ENCODE measurements at places on chromosomes 12 and 14.

DNA sequence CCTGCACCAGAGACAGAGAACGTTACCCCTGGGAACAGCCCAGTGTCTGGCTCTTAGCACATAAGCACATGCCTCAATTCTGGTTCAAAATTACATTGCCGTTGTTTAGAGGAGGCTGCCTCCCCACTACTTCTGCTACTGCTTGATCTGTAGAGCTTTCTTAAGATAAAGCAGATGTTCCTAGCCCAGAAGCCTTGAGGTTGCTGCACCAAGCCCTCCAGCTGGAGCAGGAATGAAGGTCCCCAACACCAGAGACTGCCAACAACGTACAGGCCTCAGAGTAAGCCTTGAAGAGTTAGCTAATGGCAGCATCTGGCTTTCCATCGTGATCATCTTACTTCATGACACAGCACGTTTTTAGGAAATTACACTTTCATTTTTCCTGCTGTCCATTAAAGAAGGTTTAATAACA lies 34.7 kb upstream of the AMIGO2 start:
- no peak for DNase-seq

DNA sequence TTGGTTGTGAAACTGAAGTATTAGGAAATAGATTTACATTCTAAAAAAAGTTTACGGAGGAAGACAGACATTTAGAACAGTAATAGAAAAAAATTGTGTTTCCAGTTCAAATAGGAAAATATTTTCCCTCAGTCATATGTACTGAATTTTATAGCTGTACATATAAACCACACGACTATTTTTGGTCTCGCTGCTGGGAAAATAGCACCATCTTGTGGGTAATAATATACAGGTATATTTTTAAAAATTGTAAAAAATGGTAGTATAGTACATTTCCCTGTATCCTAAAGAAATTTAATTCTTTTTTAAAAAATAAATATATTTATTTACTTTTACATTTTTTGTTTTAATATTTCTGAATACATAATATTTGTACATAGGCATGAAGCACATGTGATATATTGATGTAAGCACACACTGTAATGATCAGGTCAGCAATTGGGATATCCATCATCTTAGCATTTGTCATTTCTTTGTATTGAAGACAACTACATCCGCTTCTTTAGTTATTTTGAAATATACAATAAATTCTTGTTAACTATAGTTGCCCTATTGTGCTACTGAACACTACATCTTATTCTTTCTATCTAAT lies 168.6 kb downstream of the ALX1 start:
- no peak for DNase-seq

DNA sequence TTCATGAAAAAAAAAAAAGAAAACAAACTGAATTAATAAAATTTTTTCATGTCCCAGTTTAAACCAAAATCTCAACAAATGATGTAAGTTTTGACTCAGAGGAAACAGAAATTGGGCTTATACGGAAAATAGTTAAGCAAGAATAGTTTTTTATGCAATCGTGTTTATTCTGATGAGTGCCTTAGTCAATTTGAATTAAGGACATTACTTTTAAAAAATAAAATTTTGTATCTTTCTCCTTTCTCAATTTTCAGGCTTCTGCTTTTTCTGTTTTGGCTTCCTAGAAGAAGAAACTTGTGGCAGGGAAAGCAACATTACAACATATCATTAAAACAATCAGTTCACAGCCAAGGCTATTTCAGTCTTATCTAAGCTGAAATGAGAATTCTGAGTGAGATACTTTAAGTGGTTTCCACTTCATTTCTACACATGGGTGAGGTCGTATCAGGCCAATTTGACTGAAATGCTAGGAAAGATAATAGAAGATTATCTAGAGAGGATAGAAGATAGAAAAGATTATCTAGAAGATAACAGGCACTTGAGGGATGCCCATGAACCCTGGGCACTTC lies 52.4 kb downstream of the BCL2L14 start:
- no peak for DNase-seq

DNA sequence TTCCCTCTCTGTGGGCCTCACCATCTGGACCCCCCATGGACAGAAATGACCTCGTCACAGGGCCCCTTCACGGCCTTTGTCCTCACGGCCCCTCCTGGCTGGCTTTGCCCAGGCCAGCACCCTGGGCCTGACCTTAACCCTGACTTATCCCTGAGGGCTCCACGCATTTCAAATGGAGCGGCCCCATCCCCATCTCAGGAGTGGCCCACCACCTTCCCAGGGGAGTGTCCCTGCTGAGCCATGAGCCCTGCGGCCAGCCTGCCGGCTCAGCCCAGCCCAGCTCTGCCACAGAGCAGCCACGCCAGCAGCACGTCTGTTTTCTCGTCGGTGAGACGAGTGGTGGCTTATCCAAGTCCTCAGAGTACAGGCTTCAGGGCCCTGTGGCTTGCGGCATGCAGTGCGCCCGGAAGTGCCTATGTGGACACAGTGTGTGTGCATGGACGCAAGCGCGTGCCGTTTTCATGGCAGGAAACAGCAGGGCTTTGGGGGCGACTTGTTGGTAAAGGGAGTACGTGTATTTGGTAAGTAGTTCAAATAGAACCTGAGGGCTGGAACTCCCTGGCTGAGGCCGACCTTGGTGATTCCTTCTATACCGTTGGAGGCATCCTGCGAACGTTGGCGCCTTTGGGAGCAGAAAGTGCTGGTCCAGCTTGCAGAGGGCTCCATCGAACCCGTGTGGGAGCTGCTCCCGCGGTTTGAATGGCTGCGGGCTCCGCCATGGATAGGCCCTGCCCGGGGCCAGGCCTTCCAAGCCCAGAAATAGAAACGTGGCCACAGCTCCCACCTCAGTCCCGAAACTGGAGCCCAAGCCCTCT lies 52.1 kb downstream of the LRCOL1 start:
- peak; percentile 89 for DNase-seq

- DNase-seq = no peak
Measured at GRCh38 chr14:22418631-22419030, 170.4 kb downstream of the DAD1 start.

DNA sequence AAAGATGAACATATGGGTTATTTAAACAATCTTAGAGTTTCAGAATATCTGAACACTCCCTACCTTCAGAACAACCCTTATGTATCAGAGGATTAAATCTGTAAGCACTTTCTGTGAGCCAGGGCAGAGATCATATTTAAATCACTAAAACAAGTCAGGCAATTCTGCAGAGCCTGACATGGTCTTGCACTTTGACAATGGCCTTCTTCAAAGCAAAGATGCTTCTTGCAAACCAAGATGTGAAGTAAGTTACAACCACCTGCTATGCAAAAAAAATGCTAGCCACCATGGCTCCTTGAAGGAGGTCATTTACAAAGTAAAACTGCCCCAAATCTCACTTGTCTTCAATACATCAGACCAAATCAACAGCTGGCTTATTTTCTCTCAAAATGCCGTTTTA lies 3.2 kb downstream of the PPP1CC start:
- DNase-seq = no peak

DNA sequence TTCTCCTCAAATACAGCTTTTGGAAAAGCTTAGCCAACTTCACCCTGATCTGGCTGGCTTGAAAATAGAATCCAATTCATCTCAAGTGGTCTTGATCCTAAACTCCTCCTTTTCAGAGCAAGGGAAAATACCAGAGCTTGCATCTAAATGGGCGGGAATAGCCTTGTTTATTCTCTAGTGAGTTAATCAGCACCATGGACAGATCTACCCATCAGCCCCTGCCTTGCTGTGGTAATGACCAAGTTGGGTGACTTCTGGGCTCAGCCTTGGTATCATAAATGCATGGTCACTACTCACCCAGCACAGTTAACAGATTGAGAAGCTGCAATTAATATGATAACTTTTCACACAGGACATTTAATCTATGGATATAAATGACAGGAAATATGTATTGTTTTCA lies 196.6 kb downstream of the GLT1D1 start:
- DNase-seq = no peak

- no peak for DNase-seq
Measured at GRCh38 chr12:119809023-119809422, 68.1 kb downstream of the CIT start.

DNA sequence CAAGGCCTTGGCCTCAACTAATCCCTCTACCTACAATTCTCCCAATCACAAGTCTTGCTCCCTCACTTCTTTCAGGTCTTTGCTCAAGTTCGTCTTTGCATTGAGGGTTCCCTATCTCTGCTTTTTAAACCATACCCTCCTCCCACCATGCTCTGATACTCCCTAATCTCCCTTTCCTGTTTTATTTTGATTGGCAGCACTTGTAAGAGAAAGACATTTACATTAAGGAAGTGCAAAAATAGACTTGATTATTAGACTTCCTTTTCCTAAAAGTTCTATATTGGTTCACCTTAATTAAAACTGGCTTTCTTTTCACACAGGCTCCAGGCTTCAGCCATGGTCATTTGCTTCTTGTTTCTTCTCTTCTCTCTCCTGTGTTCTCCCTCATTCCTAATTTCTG lies 18.3 kb upstream of the WIF1 start:
- DNase-seq = no peak

DNA sequence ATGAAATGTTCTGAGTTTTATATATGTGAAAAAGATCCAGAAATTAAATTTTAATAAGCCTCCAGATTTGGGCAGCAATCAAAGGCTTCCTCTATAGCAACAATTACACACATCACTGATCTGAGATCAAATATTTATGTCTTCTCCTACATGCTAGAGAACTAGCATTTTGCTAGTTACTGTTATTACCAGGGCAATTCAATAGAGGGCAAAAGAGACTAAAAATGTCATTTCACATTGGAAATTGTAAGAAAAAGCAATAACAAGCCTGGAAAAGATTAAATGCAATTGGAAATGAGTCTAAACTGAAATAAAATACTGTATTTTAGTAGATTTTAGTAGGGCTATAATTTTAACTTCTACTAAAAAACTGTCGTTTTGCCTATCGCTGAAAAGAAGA lies 32.6 kb upstream of the ANO6 start:
- no peak for DNase-seq

DNA sequence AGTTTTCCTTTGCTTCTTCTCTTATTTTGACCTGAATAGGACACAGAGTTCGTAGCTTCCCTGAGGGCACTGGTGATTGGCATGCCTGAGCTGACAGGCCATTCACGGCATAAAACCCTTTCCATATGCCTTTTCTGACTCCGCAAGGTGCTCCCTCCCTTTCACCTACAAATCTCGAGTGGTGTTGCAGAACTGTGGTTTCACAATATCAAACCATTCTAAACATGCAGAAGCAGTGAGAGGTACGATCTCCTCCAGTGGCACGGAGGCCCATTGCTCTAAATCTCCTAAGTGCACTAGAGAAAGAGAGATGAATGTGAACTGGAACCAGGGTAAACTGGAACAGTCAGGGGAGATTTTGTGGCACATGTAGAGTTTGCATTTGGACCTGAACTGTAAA lies 23.9 kb downstream of the CLSTN3 start:
- no peak for DNase-seq

GRCh38 chr12:104577581-104577981 lies 120.8 kb downstream of the CHST11 start:
- no peak for DNase-seq

GRCh38 chr12:114662512-114663177 lies 21.3 kb downstream of the TBX3 start:
- peak; percentile 64 for DNase-seq

GRCh38 chr14:93893661-93894261 lies 33.4 kb upstream of the FAM181A start:
- no peak for DNase-seq

DNA sequence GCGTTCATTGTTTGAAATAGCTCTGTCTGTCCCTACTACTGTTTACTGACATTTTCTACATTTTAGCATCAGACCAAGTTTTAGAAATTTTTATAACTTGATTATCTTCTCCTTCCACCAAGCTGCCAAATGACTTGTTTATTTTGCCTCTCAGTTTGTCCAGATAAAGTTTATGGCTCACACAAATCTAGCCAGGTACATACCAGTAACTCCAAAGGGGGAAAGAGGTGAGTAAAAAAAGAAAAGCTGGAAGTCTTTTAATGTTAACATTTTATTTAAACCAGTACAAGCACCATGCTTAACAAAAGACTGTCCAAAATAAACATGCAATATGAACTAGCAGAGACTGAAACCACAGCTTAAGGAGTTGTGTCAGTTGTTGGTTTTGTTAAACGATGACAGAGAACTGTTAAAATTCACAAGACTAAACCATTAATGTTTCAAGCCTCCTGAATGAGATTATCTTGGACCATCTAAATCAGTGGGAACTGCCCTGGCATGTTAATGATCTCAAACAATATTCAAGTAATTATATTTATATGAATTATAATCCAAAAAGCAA lies 14.5 kb downstream of the GMFB start:
- no peak for DNase-seq

DNA sequence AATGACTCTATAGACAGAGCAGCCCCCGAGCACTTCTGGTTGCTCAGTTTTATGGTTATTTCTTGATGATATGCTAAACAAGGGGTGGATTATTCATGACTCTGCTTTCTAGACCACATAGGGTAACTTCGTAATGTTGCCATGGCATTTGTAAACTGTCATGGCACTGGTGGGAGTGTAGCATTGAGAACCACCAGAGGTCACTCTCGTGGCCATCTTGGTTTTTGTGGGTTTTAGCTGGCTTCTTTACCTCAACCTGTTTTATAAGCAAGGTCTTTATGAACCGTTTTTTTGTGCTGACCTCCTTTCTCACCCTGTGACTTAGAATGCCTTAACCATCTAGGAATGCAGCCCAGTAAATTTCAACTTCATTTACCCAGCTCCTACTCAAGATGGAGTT lies 1036.2 kb upstream of the FLRT2 start:
- no peak for DNase-seq

- DNase-seq = no peak
Measured at GRCh38 chr12:124411953-124412645, 117.2 kb downstream of the RFLNA start.

GRCh38 chr12:20487519-20487918 lies 119.2 kb downstream of the PDE3A start:
- DNase-seq = no peak

DNA sequence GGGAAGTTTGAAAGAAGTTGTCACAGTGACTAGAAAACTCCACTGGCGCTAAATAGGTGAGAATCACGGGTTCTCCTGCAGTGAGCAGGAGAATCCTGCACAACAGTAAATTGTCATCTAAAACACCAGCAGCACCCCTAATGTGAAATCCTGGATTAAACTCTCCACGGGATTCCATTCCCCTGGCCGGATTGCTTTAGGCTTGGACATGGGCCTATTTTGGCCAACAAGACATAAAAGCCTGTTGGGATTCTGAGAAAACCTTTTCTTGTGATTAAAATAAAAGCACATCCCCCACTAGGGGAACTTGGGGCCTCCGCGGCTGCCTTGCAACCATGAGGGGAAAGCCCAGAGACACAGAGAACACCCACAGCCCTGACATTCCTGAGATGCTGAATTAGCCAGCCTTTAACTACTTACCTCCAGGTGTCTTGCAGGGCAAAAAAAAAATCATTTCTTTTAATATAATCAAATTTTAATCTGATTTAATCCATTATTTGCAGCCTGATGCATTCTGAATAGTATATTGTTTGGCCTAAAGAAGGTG lies 21.0 kb upstream of the TSPAN11 start:
- no peak for DNase-seq

- no peak for DNase-seq
Measured at GRCh38 chr12:99954724-99955123, 30.0 kb downstream of the ANKS1B start.

GRCh38 chr12:3161861-3162260 lies 84.7 kb downstream of the TSPAN9 start:
- DNase-seq = no peak

- DNase-seq = peak; percentile 77
Measured at GRCh38 chr14:87615822-87616679, 376.9 kb downstream of the GALC start.

- DNase-seq = no peak
Measured at GRCh38 chr12:92492995-92493394, 209.8 kb upstream of the PLEKHG7 start.

Data from WERI-Rb-1 (cell line).